Activated CD4-positive, alpha-beta T cell treated with anti-CD3 and anti-CD28 coated beads, Interleukin-2, amount 10 ng/mL, durations not matched to agents 24 days and 14 days (primary cell): ENCODE measurements at places on chromosomes 16 and 17. TPM values are rescaled to one million over a fixed set of nuclear protein-coding genes. Genes with fewer than 3 reads are reported as not detected.

- H3K27me3 ChIP-seq: peaks cover 5% of the 10 kb centered on the region
- H3K27ac ChIP-seq: no peak overlapping the region
- H3K36me3 ChIP-seq: peaks cover 3% of the 10 kb centered on the region
- H3K4me3 ChIP-seq: no peak overlapping the region
- peaks cover 5% of the 10 kb centered on the region for H3K4me1 ChIP-seq
Measured at GRCh38 chr16:2333772-2334379, 6.7 kb downstream of the ABCA3 start.

- no peaks in the 10 kb centered on the region for H3K27me3 ChIP-seq
- H3K4me3 ChIP-seq: no peak overlapping the region
- no peaks in the 10 kb centered on the region for H3K36me3 ChIP-seq
- no peaks in the 10 kb centered on the region for H3K4me1 ChIP-seq
- no peak for DNase-seq
Measured at GRCh38 chr16:2278956-2279800, 11.3 kb upstream of the RNPS1 start.

DNA sequence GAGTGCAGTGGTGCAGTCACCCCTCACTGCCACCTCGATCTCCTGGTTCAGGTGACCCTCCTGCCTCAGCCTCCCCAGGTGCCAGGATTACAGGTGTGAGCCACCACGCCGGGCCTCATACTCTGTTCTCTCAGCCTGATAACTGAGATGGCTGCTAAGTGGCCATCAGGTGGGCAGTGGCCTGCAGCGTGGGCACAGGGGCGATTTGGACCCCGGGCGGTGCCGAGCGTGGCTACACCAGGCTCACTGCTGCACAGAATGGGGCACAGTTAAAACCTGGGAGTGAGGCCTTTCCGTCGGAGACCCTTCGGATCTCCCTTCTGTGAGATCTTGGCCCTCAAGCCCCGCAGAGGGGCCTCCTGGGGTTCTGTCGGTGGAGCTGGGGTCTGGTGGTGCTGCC, 11.5 kb downstream of the CACNA1H start:
- DNase-seq: no peak
- H3K4me3 ChIP-seq: no peak overlapping the region
- H3K27me3 ChIP-seq: no peaks in the 10 kb centered on the region
- H3K27ac ChIP-seq: no peak overlapping the region
- no peaks in the 10 kb centered on the region for H3K4me1 ChIP-seq

DNA sequence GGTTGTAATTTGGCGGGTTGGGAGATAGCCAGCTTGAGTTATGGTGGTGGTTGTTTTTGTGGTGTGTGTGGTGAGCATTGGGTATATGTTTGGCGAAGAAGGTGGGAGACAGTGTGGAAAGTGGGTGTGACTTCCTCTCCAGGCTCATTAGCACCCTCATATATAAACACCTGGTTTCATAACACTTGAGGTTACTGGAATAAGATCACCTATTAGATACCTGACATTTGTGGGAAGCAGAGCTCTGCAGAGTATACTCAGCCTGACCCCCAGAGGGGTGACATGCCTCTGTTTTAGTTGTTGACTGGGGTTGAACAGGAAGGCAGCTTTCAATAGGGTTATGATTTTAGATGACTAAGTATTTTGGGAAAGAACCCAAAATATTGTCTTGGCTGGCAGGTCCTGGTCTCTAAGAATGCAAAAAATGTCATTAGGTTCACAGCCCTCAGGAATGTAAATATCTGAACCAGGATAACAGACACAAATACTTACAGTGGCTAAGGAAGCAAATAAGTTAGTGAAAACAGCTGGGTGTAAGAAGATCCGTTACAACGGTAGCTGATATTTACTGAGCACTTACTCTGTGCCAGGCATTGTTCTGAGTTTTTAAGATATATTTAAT, 18.3 kb upstream of the EFCAB13 start:
- H3K4me1 ChIP-seq: peaks cover 11% of the 10 kb centered on the region
- DNase-seq: no peak
- H3K27ac ChIP-seq: no peak overlapping the region

DNA sequence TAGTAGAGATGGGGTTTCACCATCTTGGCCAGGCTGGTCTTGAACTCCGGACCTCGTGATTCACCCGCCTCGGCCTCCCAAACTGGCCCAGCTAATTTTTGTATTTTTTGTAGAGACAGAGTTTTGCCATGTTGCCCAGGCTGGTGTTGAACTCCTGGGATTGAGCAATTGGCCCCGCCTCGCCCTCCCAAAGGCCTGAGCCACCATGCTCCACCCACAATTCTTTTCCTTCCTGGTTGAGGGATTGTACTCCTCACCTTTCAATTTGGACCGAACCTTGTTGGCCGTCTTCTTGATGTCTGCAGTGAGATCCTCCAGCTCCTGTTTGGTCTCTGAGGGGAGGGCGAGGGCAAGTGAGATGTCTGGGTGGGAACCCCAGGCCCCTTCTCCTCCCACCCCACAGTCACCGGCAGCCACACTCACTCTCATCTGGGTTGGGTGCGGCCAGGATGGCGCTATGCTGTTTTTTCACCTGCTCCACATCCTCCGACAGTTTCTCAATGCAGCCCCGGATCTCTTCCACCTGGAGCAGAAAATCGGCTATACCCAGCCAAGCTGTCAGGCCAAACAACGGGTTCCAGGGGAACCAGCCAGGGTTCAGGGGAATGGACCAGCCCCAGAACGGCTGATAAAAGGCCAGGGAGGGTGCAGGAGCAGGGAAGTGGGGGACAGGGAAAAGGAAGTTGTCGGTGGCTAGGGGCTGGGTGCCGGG, 9.6 kb downstream of the STX1B start:
- peaks cover 2% of the 10 kb centered on the region for H3K27me3 ChIP-seq
- H3K4me1 ChIP-seq: peaks cover 3% of the 10 kb centered on the region
- no peak overlapping the region for H3K27ac ChIP-seq
- no peak overlapping the region for H3K4me3 ChIP-seq

GRCh38 chr17:80219013-80219762, 945 bp downstream of the SGSH start:
- peak; percentile 94 for DNase-seq
- peak overlapping the region; percentile 91 for H3K27ac ChIP-seq
- H3K36me3 ChIP-seq: peaks cover 9% of the 10 kb centered on the region
- peak overlapping the region; percentile 93 for H3K4me3 ChIP-seq

DNA sequence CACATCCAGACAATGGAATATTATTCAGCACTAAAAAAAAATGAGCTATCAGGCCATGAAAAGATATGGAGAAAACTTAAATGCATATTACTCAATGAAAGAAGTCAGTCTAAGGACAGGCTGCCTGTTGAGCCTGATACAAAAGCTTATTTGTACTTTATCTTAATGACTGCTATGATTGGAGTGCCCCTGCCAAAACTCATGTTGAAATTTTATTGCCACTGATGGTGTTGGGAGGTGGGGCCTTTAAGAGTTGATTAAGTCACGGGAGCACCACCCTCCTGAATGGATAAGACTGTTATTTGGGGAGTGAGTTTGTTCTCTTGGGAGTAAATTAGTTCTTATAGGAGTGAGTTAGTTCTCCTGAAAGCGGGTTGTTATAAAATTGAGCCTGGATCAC, 9.9 kb downstream of the C17orf67 start:
- no peak overlapping the region for H3K27ac ChIP-seq
- peaks cover 3% of the 10 kb centered on the region for H3K36me3 ChIP-seq
- no peak for DNase-seq
- no peaks in the 10 kb centered on the region for H3K27me3 ChIP-seq

DNA sequence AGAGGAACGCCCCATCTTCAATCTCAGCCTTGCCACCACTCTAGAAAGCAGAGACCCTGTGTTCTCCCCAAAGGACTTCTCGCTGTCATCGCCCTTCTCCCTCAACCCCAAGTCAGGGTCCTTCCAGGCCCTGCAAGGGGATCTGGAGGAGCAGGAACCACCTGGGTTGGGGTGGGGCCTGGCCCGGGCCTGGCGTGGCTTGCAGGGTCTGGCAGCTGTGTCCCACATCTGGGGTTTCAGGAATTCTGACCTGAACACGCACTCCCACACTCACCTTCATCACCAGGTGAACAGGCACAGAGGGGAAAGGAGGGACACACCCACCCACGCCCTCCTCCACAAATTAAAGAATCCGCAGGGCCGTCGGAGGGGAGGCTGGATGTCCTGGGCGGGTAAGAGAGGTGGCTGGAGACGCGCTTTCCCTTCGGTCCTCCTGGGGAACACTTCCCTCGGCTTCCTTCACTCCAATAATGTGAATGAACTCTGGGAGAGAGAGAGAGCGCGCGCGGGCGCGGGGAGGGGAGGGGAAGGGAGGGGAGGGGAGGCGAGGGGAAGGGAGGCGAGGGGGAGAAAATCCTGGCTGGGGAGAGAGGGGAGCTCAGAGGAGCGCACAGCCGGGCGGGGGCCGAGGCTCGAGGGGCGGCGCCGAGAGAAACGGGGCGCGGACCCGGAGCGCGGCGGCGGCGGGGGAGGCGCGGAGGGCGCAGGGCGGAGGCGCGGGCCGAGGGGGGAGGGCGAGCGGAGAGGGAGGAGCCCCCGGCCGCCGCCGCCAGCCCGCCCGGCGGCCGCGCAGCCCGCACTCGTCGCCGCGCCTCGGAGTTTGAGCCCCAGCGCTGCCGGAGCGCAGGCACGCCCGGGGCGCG, at the start of gene CACNG4:
TSS of gene CACNG4 (plus strand) at position 799 of the 863 bp plus-strand sequence. CDS start 205 bp downstream, outside the sequence.
- H3K4me1 ChIP-seq: peaks cover 7% of the 10 kb centered on the region
- peak within 1 kb of the TSS; percentile 69 for H3K4me3 ChIP-seq
- peaks cover 68% of the 10 kb centered on the region for H3K27me3 ChIP-seq
- H3K36me3 ChIP-seq: no peaks in the 10 kb centered on the region

DNA sequence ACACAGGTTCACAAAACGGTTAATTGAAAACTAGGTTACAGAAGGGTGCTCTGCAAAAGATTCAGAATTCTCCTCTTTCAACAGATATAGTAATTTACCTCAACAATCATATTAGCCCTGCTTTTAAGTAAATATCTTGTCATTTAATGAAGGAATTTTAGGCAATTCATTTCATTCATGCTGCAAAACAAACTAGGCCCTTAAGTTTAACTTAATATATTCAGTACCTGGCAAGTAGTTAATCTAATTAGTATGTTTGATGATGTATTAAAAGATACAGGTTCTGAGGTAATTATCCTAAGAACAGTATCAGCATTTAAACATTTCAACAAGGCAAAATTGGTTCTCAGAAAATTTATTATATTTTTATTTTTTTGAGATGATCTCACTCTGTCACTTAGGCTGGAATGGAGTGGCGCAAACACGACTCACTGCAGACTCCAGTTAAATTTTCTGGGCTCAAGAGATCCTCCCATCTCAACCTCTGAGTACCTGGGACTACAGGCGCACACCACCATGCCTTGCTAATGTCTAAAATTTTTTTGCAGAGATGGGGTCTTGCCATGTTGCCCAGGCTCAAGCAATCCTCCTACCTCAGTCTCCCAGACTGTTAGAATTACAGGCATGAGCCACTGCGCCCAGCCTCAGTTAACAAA, 44.9 kb downstream of the SMURF2 start:
- no peak overlapping the region for H3K4me3 ChIP-seq
- H3K36me3 ChIP-seq: no peaks in the 10 kb centered on the region
- no peak for DNase-seq
- H3K4me1 ChIP-seq: peaks cover 7% of the 10 kb centered on the region
- H3K27me3 ChIP-seq: no peaks in the 10 kb centered on the region

DNA sequence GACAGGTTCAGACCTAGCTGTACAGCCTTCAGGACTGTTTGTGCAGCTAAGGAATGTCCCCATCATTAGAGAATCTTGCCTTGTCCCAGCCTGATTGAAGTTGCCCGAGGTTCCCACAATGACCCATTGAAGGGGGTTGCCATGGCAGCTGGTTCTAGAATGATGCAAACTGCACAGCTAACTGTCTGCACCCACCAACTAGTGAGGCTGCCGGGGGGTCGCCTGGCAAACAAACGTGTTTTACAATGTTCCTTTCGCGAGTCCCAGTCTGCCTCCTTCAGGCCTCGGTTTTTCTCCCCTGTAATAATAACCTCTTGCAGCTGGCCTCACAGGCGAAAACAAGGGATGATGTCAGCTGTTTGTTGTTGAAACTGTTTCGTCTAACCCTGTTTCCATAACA, 5.5 kb downstream of the C16orf96 start:
- H3K36me3 ChIP-seq: no peaks in the 10 kb centered on the region
- no peak overlapping the region for H3K27ac ChIP-seq
- H3K27me3 ChIP-seq: peaks cover 4% of the 10 kb centered on the region

- H3K4me3 ChIP-seq: peak overlapping the region; percentile 82
- H3K4me1 ChIP-seq: peaks cover 61% of the 10 kb centered on the region
- H3K27me3 ChIP-seq: no peaks in the 10 kb centered on the region
Measured at GRCh38 chr16:11581678-11582077, 5.0 kb downstream of the LITAF start.

- DNase-seq: no peak
- H3K27ac ChIP-seq: no peak overlapping the region
- peaks cover 19% of the 10 kb centered on the region for H3K27me3 ChIP-seq
- no peak overlapping the region for H3K4me3 ChIP-seq
- peaks cover 3% of the 10 kb centered on the region for H3K4me1 ChIP-seq
Measured at GRCh38 chr17:47316311-47316710, 7.4 kb upstream of the EFCAB13 start.

DNA sequence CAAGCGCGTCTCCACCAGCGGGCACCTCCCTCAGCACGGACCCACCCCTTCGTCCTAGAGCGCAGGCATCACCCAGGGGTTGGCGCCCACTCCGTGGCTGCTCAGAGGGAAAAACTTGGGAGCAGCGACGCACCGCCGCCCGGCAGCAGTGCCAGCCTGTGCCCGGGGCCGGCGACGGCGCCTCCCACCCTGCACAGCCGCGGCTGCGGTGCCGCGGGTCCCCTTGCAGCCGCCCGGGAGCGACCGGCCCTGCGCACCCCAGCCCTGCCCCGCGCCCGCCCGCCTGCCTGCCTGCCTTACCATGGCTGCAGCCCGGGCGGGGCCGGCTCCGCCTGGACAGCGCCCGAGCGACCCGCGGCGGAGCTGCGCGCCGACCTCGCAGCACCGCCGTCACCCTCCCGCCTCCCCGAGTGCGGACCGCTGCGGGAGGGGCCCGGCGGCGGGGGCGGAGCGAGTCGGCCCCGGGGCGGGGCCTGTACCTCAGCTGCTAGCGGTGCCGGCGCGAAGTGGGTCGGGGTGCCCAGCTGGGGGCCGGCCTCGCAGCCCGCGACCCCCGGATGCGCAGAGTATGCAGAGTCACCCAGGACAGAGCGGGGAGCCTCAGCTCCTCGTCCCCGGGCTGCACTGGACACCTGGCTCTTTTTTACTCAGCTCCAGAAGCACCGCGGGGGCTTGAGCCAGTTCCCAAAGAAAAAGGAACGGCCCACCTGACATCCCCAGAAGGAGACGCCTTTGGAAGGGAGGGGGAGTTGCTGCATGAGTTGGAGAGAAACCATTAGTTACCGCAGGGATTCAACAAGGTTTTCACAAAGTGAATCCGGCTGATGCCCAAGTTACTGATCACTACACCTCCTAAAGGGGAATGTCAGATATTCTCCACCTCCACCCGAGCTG, 17.5 kb upstream of the MTMR4 start:
- peaks cover 44% of the 10 kb centered on the region for H3K27me3 ChIP-seq
- H3K4me3 ChIP-seq: peak overlapping the region; percentile 64
- H3K27ac ChIP-seq: no peak overlapping the region
- H3K4me1 ChIP-seq: peaks cover 13% of the 10 kb centered on the region
- DNase-seq: peak; percentile 94

PITPNC1 gene
- 18.7 and 22.3 TPM in 2 replicates for total RNA-seq

TNK1 gene
- 5.3 and 5.5 TPM in 2 replicates for total RNA-seq

ASB16 gene
- 0.09 and 0.78 TPM in 2 replicates for total RNA-seq

PABPN1L gene
- total RNA-seq: not detected in 2 replicates

PRAC2 gene
- not detected in 2 replicates for total RNA-seq

ADAP2 gene
- total RNA-seq: 0.31 and 0.86 TPM in 2 replicates

PYY gene
- 0.26 TPM in 1 of 2 replicates, not detected in the other for total RNA-seq

SPOP gene
- 56.0 and 61.4 TPM in 2 replicates for total RNA-seq
